ENCODE measurements at places on chromosomes 13 and 19.
A peak's percentile ranks its signal among the peaks of the same experiment; 100 is the strongest.

DNA sequence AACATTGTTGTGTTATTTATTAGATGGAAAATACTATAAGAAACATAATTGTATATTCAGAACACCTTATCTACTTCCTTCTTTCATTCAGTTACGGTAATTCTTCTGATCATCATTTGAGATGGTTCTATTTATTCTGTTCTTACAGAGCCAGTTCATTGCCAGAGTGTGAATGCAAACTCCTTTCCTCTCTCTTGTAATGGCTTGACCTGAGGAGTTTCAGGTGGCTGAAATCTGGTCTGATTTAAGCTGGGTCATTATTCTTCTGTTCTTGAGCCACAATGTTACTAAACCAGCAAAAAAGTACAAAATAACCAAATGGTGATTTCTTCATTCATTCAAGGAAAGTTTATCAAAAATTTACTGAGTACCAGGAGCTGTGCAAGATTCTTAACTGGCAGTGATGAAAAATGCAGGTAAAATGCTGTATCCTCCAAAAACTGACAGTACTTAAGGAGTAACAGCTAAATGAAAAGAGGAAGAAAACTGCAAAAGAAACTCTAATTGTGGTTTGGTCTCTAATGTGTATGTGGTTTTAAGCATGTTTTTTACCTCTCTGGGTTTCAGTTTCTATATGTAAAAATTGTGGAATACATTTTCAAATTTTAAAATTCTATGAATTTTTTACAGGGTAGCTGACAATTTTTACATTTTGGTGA lies 182.4 kb upstream of the UFM1 start:
- no peak for DNase-seq

GRCh38 chr19:991174-991931 lies 7.2 kb downstream of the WDR18 start:
- peak; percentile 27 for DNase-seq

DNA sequence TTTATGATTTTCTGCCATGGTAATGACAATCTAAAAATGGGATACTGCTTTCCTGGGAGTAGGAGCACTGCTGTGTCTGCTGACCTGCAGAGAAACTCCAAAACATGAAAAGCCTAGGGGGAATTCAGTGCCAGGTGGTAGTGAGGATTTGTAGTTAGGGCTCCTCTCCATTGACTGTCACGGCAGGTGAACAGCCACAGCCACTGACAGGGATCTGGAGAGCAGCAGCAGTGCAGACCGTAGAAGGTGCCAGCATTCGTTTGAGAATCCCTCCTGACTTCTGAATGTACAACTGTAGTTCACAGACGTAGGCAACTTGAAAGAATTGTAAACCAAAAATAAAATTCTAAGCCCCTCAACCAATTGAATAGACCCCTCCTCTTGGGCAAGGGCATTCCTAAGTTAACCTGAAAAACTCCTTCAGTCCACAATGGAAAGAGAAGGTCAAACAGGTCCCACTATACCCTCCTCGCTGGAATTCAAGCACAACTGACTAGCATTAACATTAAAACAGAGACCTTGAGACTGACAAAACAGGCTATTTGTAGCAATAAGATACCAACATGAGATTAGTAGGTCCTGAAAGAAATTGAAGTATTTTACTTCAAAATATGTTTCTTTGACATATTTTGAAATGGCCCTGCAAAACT lies 1328.8 kb downstream of the OLFM4 start:
- no peak for DNase-seq

GRCh38 chr19:28257396-28257795 lies 955.6 kb downstream of the UQCRFS1 start:
- peak; percentile 13 for DNase-seq
